ENCODE measurements at places on chromosomes 13 and 19.

DNA sequence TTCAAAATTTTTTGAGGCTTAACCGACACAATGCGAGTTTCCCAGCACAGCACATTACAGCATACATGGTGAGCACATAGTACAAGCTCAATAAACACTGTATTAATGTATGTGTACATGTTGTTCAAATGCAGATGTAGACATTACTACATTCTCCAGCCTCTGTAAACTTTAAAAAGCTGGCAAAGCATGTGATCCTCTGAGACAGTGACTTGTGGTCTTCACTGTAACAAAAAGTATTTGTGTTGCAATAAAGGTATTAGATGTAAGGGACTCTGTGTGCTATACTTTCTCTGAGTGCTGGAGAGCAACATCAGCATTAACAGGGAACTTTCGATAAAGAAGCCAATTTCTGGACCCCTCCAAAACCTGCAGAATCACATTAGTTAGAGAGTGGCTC lies 46.4 kb upstream of the ZNF254 start:
- no peak for DNase-seq

- no peak for DNase-seq
Observed at GRCh38 chr13:29980339-29980738, 129.9 kb upstream of the UBL3 start.

DNA sequence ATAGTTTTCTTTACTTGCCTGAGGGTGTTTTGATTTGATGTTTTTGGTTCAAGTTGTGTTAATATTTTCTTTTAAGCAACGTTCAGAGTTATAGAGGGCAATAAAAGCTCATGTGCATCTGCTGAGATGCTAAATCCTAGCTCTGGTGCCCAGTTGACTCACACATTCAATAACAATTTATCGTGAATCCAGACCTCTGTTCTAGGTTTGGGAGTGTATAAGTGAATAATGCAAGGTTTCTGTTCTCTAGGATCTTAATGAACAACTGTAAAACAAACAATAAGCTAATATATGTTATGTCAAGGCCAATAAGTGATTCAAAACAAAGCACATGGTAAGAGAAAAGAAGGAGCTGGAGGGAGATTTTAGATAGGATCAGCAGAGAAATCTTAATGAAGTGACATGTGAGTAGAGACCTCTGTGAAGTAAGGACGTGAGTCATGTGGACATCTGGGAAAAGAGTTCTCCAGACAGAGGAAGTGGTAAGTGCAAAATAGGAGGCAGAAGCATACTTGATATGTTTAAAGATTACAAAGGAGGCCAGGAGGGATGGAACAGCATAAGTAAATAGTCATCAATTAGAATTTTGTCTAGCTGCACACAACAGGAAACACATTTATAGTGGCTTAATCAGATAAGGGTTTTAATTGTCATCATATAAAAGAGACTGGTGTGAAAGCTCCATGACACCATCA lies 278.5 kb upstream of the HTR2A start:
- DNase-seq, result no peak

GRCh38 chr13:34085204-34085603 lies 267.3 kb downstream of the RFC3 start:
- no peak for DNase-seq

- DNase-seq, result no peak
Observed at GRCh38 chr13:111893607-111894443, 173.1 kb upstream of the SOX1 start.
